ENCODE measurements at places on chromosomes 4 and X.

- H3K4me3 ChIP-seq: no peak overlapping the region
- H3K36me3 ChIP-seq: no peaks in the 10 kb centered on the region
- no peak for DNase-seq
- H3K27ac ChIP-seq: no peak overlapping the region
- H3K27me3 ChIP-seq: no peaks in the 10 kb centered on the region
These were observed 31.9 kb downstream of the ANAPC10 start for GRCh38 chr4:145066063-145066501.

GRCh38 chr4:95263391-95263790 is 285.4 kb downstream of the UNC5C start:
- no peaks in the 10 kb centered on the region for H3K4me1 ChIP-seq
- no peak overlapping the region for H3K4me3 ChIP-seq
- H3K27ac ChIP-seq: no peak overlapping the region
- no peaks in the 10 kb centered on the region for H3K27me3 ChIP-seq

- no peaks in the 10 kb centered on the region for H3K27me3 ChIP-seq
- no peak for DNase-seq
- no peak overlapping the region for H3K4me3 ChIP-seq
- no peaks in the 10 kb centered on the region for H3K4me1 ChIP-seq
- H3K36me3 ChIP-seq: no peaks in the 10 kb centered on the region
These were observed 894.7 kb upstream of the INTU start for GRCh38 chr4:126737899-126738526.

GRCh38 chr4:140483445-140483844 is 14.6 kb downstream of the MGAT4D start:
- no peak for DNase-seq
- H3K27ac ChIP-seq: no peak overlapping the region
- H3K27me3 ChIP-seq: no peaks in the 10 kb centered on the region
- no peak overlapping the region for H3K4me3 ChIP-seq
- H3K4me1 ChIP-seq: no peaks in the 10 kb centered on the region

GRCh38 chr4:1939664-1940509 is 68.7 kb downstream of the NSD2 start:
- no peak overlapping the region for H3K27ac ChIP-seq
- H3K36me3 ChIP-seq: peaks cover 12% of the 10 kb centered on the region
- DNase-seq: no peak
- H3K27me3 ChIP-seq: no peaks in the 10 kb centered on the region
- no peak overlapping the region for H3K4me3 ChIP-seq

DNA sequence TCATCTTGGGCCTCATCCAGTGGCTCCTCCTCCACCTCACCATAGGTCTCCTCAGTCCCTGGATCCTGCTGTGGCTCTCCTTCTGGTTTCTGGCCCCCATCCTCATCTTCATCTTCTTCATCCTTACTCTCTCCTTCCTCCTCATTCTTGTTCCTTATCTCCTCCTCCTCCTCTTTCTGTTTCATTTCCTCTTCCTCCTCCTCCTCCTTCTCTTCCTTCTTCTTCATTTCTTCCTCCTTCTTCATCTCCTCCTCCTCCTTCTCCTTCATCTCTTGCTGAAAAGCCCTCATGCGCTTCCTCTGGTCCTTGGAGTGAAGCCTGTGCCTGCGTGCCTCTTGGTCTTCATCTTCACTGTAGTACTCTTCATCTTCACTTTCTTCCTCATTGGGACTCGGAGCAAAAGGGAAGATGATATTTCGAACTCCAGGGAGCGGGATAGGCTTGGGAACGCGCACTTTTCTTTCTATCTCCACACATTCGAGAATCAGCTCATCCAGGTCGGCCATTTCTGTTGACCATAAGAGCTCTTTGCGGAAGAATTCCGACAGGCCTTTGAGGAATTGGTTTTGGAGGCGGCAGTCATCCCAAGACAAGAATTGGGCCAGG is 1.5 kb downstream of the RTL5 start:
- DNase-seq: no peak
- H3K36me3 ChIP-seq: no peaks in the 10 kb centered on the region
- H3K27ac ChIP-seq: no peak overlapping the region
- no peak overlapping the region for H3K4me3 ChIP-seq
- H3K4me1 ChIP-seq: no peaks in the 10 kb centered on the region

DNA sequence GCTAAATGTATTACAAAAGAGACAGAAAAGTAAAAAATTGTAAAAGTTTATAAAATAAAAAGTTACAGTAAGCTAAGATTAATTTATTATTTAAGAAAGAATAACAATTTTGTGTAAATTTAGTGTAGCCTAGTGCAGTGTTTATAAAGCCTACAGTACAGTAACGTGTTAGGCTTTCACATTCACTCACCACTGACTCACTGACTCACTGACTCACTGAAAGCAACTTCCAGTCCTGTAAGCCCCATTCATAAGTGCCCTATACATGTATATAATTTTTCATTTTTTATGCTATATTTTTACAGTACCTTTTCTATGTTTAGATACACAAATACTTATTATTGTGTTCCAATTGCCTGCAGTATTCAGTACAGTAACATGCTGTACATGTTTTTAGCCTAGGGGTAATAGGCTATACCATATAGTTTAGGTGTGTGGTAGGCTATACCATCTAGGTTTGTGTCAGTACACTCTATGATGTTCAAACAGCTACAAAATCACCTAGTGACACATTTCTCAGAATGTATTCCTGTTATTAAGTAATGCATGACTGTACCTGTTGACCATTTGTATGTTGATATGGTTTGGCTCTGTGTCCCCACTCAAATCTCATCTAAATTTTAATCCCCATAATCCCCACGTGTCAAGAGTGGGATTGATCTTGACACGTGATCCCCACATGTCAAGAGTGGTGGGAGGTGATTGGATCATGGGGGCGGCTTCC is 57.9 kb downstream of the CFAP299 start:
- no peak overlapping the region for H3K4me3 ChIP-seq
- DNase-seq: no peak
- H3K36me3 ChIP-seq: no peaks in the 10 kb centered on the region
- no peaks in the 10 kb centered on the region for H3K4me1 ChIP-seq
- H3K27ac ChIP-seq: no peak overlapping the region
- no peaks in the 10 kb centered on the region for H3K27me3 ChIP-seq

- no peak for DNase-seq
- H3K4me1 ChIP-seq: no peaks in the 10 kb centered on the region
- H3K27me3 ChIP-seq: no peaks in the 10 kb centered on the region
- H3K27ac ChIP-seq: no peak overlapping the region
- no peaks in the 10 kb centered on the region for H3K36me3 ChIP-seq
- no peak overlapping the region for H3K4me3 ChIP-seq
These were observed 3.7 kb downstream of the KLB start for GRCh38 chr4:39410415-39410814.

- H3K36me3 ChIP-seq: no peaks in the 10 kb centered on the region
- DNase-seq: no peak
- H3K4me3 ChIP-seq: no peak overlapping the region
These were observed 61.7 kb upstream of the HDAC8 start for GRCh38 chrX:72634331-72634730.

DNA sequence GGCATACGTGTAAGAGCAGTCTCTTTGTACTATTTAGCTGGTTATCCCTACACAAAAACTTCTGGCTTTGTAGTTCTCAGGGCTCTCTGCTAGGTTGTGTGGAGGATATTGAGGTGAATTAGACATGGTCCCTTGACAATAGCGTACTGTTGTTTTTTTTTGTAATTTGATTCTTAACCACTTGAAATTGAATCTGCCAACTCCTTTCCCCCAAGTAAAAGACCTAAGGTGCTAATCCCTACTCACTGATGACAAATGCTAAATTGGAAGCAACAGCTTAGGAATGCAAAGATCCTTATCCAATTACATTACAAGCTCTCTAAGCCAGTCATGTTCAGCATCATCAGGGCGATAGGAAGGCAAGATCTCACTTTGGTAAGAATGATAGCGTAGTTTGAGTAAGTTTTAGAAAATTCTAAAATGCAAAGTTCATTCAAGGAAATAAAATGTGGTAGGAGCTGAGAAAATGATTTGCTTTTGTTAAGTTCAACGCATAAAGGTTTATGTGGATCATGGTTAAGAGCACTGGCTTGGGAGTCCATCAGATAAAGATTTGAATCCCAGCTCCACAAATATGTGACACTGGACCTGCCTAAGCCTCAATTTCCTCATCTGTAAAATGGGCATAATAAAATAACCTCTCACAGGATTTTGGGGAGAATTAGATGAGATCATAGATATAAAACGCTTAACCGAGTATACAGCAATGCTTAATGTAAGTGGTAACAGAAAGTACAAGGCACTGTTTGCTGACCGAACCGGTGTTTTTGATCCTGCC is 39.3 kb downstream of the DOCK11 start:
- no peak overlapping the region for H3K4me3 ChIP-seq
- no peak overlapping the region for H3K27ac ChIP-seq
- no peak for DNase-seq
- H3K27me3 ChIP-seq: no peaks in the 10 kb centered on the region
- peaks cover 1% of the 10 kb centered on the region for H3K4me1 ChIP-seq

DNA sequence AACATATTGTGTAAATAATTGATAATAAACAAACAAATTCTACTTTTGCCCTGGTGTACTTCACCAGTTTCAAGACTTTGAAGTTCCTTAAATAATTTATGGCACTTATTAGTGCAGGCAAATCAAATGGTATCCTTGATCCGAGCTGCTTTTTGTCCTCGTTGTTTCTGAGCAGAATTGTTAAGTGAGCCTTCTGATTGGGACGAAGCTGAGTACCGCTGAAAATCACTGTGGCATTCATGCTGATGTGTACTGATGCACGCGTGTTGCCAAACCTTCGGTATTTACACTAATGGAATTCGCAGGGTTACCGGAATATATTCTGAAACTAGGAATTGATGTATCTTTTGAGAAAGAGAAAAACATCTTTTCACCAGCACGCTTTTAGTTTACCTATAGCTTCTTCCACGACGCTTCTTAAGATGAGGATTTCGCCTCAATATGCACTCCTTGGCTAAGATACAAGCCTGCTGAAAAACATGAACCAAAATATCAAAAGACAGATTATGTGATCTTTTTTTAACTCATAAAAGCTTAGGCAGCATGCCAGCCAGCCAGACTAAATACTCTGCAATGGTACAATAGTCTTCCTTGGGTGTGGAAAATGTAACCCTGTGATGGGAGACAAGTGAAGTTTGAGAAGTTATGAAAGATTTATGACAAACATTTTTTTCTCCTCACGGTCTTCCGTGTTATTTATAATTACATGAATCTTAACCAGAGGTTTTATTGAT is 48.9 kb upstream of the TENM3 start:
- 0 out of 2 replicates have a peak, but pooled peaks cover 2% of the 10 kb centered on the region for H3K4me1 ChIP-seq
- H3K4me3 ChIP-seq: no peak overlapping the region
- no peak overlapping the region for H3K27ac ChIP-seq
- H3K36me3 ChIP-seq: no peaks in the 10 kb centered on the region
- DNase-seq: no peak

DNA sequence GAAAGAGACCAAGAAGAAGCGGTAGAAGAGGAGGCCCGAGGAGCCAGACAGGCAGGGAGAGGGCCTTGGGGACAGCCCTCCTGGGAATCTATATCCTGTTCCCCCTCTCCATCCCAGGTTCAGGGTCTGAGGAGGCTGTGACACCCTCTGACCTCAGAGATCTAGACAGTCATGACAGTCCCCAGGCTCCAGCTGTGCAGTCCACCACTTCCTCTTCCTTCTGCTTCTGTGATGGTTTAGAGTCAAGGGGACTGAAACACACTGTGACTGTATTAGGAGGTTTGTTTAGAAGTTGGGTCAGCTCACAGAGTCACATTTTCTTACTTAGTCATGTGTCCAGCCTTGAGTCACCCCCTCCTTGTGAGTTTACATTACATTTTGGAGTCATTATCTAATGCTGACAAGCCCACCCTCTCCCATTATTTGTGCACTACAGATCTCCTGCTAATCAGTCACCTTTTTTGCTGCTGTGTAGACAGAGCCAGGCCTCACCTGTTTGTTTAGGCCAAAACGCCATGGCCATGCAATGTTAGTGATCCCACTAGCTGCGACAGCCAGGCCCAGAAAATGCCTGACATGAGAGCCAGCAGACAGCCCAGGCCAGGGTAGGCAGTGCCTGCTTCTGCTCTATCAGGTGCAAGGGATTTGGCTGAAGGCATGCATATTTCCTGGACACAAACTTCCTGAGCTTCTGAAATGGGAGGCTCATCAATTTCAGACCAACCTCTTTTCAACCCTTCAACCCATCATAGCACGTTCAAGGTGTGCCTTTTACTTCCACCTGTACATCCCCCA is 26.0 kb downstream of the MANBA start:
- DNase-seq: no peak
- H3K4me1 ChIP-seq: peaks cover 2% of the 10 kb centered on the region
- H3K36me3 ChIP-seq: no peaks in the 10 kb centered on the region
- no peak overlapping the region for H3K27ac ChIP-seq
- no peaks in the 10 kb centered on the region for H3K27me3 ChIP-seq

DNA sequence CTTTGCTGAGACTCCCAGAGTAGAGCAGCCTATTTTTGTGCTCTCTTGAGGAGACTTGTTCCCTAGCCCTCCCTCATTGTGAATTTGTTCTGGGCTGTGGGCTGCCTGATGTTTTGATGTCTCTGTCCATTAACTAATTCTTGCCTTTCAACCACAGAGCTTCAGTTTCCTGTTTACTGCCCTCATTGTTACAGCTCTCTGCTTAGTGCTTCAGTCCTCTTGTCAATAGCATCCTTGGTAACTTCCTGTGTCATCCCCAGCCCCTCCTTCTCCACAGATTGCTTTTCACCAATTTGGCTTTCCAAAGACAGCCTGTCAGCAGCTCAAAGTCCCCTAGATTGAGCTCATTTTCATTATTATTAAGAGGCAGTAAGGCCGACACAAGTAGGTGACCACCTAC is 69.9 kb downstream of the COX7B2 start:
- H3K4me1 ChIP-seq: no peaks in the 10 kb centered on the region
- H3K27ac ChIP-seq: no peak overlapping the region
- no peaks in the 10 kb centered on the region for H3K27me3 ChIP-seq
- H3K36me3 ChIP-seq: no peaks in the 10 kb centered on the region
- no peak for DNase-seq

- H3K27ac ChIP-seq: no peak overlapping the region
- H3K4me1 ChIP-seq: no peaks in the 10 kb centered on the region
- no peaks in the 10 kb centered on the region for H3K27me3 ChIP-seq
- H3K36me3 ChIP-seq: no peaks in the 10 kb centered on the region
These were observed 41.7 kb downstream of the PRPS1 start for GRCh38 chrX:107669885-107670628.

DNA sequence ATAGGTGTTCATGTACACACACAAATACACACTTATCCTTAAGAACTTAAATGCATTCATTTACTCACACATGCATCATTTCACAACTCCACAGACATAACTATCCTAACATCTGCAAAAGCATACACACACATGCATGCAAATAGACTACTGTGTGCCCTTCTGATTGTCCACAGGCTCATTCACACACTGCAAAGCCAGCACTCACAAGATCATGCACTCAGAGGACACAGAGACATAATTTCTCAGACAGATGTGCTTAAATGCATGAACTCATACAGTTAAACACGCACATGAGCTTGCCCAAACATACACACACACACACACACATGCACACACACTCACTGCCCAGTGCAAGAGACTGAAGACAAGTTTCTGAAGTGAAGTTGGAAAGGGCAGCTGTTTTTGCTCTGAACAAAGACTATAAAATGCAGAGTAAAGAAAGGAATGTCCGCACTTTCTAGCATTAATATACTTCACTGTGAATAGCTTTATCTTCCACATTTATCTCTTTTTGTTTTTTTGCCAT is 1018.0 kb upstream of the HS3ST1 start:
- H3K27ac ChIP-seq: no peak overlapping the region
- no peaks in the 10 kb centered on the region for H3K4me1 ChIP-seq
- H3K27me3 ChIP-seq: no peaks in the 10 kb centered on the region
- no peak overlapping the region for H3K4me3 ChIP-seq

GRCh38 chr4:1042352-1043055 is 31.1 kb downstream of the FGFRL1 start:
- DNase-seq: no peak
- no peak overlapping the region for H3K27ac ChIP-seq
- no peaks in the 10 kb centered on the region for H3K36me3 ChIP-seq
- H3K27me3 ChIP-seq: no peaks in the 10 kb centered on the region
- no peak overlapping the region for H3K4me3 ChIP-seq
- peaks cover 12% of the 10 kb centered on the region for H3K4me1 ChIP-seq
